Jurkat, Clone E6-1 (cell line): ENCODE measurements at places on chromosomes 7 and 10.

DNA sequence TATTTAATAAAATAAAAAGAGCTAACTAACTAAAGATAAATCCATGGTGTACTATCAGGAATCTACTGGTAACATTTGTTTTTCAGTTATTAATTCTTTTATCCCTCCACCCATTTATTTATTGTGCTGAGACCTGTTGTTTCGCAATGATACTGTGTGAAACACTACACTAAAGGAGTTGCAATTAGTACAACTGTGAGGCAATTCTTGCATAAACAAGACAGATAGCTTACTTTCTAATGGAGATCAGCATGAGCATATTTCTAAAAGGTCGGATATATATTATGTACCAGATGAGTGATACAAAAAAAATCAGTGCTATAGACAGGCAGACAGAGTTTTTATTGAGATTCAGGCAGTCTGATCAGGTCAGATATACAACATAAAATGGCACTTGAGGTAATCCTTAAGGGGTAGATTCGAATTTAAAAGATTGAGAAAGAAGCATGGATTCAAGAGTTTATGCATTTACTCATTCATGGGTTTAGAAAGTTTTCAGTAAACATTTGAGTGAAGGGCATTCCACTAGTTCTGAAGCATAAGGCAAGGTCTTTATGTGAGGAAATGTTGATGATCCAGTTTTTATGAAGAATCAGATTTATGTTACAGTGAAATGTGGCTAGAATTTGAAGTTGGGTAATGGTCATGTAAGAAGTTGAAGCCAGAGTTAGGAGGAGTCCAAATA, 147.6 kb downstream of the POLR1F start:
- no peak for DNase-seq

GRCh38 chr10:44618910-44619309, 234.0 kb upstream of the CXCL12 start:
- DNase-seq, result no peak

GRCh38 chr10:124286621-124287020, 132.1 kb downstream of the OAT start:
- no peak for DNase-seq

DNA sequence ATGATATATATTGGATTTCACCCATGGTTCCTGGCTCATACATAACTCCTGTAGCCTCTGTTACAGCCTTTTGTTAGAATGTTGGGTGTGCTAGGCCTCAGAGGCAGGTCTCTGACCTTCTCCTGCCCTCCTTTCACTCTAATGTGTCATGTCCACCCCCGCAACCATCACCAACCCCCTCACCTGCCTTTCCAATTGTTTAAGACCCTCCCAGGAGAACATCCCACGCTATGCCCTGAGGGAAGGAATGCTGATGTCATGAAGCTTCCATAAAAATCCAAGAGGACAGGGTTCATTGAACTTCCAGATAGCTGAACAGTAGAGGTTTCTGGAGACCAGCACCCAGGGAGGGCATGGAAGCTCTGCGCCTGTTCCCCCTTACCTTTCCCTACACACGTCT, 30.8 kb upstream of the C10orf67 start:
- DNase-seq, result no peak

- peak; percentile 30 for DNase-seq
Measured at GRCh38 chr7:34091321-34091917, 186.1 kb downstream of the BMPER start.

DNA sequence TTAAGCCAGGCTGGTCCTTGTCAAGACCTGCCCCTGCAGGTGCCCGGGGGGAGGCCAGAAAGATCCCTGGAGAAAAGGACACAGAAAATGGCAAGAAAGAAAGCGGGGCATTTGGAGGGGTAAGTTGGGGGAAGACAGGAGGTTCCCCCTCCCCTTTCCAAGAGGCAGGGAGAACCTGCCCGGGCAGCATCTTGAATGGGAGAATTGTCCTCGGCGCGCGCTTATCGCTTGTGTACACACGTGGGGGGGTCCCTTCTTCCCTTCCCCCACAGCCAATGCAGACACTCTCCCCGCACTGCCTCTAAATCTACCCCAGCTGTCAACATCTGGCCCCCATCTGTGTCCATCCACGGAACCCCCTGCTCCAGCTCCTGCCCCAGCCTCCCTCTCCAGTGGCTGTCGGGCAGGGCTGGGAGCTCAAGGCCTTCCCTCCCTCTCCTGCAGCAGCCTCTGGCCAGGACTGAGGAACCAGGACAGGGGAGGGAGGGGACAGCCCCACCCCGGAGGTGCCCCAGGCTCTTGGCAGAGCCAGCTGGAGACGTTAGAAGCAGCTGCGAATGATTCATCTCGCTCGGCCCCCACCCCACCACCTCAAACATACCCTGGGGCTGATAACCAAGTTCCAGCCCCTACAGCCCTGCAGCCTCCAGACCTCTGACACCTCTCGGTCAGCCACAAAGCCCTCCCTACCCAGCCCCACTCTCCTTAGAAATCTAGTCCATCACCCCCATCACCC, 25.3 kb downstream of the EPHB4 start:
- DNase-seq, result no peak

- DNase-seq, result no peak
Measured at GRCh38 chr10:34861293-34862021, 46.4 kb upstream of the PARD3 start.

DNA sequence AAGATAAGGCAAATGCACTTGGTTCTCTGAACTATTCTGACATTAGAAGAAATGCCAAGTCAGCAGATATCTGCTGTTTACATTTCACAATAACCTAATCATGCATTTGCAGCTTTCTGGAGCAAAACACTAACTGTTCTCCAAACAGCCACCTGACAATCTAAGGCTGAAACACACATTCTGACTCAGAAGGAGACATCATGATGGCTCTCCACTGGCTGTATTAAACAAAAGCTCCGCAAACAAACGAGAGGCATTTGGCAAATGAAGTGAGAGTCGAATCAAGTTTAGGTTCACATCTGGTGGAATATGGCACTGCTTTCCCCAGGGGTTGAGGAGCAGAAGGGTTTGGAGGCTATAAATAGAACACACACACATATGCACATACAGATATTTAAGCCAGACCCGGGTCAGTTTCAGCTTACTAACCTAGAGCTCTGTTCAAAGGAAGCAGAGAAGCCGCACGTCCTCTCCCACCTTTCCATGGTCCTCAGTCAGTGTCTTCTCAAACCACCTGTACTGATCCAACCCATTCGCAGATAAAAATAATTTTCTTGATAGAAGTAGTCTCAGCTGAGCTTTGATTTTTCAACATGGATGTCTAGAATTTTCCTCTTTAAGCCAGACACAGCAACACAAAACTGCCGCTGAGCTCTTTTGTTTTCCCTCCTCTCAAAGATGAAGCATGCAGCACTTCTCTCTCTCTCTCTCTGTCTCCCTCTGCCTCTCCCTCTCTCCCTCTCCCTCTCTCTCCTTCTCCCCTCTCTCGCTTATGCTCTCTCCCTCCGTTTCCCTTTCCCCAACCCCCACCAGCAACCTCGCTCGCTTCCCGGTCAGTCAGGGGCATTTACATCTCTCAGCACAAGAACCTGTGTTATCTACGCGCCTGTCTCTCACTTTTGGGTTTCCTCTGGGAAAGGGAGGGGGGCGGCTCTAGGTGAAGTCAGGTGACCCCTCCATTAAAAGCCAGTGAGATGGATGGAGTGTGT, 682.8 kb downstream of the MAGI2 start:
- no peak for DNase-seq

- no peak for DNase-seq
Measured at GRCh38 chr10:34528320-34528719, 286.8 kb downstream of the PARD3 start.

GRCh38 chr10:5563991-5564536, 39.3 kb downstream of the CALML3 start:
- no peak for DNase-seq

DNA sequence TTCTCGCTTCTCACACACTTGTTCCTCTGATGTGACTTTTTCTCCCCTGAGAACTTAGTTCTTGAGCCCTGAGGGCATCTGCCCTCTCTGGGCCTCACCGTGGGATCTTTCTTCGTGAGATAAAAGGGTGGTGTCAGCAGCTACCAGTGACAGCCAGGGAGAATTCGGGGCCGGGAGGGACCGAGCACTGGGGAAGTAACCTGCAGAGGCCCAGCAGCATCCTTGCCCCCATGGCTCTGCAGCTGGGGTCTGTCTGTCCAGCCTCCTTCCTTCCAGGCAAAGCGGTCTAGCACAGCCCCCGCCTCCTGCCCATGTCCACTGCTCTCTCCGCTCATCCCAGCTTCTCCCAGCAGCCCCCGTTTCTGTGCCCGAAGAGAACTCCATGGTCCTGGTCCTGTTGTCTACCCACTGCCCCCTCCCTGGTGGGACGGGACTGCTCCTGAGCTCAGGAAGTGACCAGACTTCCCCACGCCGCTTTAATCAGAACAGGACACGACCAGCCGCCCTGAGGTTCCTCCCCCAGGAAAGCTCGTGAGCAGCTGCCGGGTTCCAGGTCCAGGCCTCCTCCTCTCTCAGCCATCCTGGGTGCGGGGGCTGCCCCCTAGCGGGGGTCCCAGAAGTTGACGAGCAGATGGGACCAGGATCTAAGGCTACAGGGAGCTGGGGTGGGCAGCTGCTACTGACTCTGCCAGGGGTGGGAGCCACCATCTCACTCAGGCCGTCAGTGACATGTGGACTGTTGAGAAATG, 187.5 kb downstream of the WDR37 start:
- no peak for DNase-seq

DNA sequence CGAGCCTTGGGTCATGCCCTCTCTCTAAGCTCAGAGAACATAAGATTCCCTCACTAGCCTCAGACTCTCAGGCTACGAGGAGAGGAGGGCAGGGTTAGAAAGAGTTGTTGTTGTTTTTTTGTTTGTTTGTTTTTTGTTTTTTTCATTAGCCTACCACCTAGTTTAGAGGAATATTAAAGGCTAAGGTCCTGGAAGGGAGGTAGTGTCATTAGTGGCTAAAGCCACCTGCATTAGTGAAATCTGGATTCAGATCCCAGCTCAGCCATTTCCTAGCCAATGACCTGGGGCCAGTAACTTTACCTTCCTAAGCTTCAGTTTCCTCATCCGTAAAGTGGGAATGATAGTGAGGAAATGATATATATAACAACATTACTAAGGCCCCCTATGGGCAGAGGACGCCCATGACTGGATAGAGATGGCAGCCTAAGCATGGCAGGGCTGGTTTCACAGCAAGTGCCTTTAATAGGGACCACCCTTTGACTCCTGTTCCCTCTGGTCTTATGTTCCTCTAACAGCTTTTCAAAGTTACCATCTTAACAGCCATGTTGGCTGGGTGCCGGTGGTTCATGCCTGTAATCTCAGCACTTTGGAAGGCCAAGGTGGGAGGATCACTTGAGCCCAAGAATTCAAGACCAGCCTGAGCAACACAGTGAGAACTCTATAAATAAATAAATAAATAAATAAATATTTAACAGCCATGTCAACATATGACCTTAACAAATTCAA, 5.1 kb downstream of the DDIT4 start:
- DNase-seq, result no peak

DNA sequence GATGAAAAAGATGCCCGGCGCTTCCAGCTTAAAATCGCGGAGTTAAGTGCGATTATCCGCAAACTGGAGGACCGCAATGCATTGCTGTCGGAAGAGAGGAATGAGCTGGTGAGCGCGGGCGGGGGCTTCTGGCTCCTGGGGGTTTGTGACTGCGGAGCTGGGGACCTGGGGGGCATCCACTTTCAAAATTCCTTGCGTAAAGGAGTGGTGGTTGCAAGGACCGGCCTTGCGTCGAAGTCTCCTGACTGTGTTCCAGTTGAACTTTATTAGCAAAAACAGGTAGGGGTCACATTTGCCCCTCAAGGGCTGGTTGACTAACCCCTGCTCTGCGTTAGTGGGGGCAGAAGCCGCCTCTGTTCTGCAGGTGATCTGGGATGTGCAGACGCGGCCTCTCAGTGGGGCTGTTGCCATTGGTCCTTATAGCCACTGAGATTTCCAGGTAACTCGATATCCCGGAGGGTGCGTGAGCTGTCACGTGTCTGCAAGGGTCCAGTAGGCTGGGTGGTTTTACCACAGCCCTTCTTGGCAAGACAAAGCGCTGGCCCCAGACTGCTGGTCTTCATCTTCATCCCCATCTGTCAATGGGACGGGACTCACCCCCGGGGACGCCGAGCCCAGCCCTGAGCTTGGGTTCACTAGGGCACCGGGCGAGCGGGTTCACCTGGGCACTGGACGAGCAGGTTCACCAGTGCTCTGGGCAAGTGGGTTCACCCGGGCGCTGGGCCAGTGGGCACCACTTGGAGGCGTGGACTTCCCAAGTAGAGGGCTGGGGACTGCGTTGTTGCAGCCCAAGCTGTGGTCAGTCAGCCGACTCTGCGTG, 51.5 kb upstream of the DPYSL4 start:
- no peak for DNase-seq

DNA sequence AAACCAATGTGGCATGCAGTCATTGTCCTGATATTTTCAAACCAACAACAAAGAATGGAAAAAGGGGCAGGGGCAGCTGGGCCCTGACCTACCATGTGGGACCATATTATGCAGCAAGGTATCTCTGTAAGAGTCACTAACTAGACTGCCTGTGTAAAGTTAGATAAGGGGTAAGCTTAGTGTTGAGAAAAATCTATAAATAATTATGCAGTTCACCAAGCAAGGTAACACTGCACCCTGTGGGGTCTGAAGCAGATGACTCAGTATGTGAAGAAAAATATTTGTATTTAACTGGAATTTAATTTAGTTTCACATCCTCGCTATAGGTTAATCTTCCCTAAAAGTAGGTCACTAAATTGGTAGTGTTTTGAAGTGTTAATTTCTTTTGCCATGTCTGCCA, 99.3 kb downstream of the PPP1R3A start:
- DNase-seq, result no peak

DNA sequence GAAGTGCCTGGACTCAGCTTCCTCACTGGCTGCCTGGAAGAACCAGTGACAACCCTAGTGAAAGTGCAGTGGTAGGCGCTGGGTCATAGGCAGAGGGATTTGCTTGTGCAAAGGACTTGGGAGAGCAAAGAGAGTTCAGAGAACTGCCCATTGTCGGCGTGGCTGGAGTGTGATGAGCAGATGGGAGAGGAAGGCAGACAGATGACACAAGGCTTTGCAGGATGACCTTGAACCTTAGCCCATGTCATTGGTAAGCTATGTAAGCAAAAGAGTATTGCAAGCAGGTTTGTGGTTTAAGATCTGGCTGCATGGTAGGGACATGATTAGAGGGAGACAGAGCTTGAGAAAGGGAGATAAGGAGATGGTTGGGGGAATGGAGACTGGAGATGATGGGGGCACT, 35.3 kb upstream of the NOBOX start:
- DNase-seq, result no peak

GRCh38 chr10:113137941-113138685, 188.1 kb downstream of the TCF7L2 start:
- DNase-seq, result no peak

- DNase-seq, result no peak
Measured at GRCh38 chr10:29514306-29514705, 120.5 kb downstream of the SVIL start.

- no peak for DNase-seq
Measured at GRCh38 chr7:30403477-30403876, 75.1 kb downstream of the NOD1 start.

- no peak for DNase-seq
Measured at GRCh38 chr10:133464582-133465031, 10.9 kb downstream of the SCART1 start.

GRCh38 chr10:97851341-97852001, 1.8 kb downstream of the GOLGA7B start:
- peak; percentile 79 for DNase-seq
